Fibroblast of the conjunctiva (primary cell): ENCODE measurements at places on chromosomes 4 and X.

GRCh38 chr4:40962551-40963180 lies 212.9 kb downstream of the NSUN7 start:
- DNase-seq, result no peak

- DNase-seq, result no peak
Observed at GRCh38 chr4:105374071-105374470, 99.8 kb downstream of the PPA2 start.

- no peak for DNase-seq
Observed at GRCh38 chr4:69836287-69836686, 23.7 kb downstream of the SULT1E1 start.

- no peak for DNase-seq
Observed at GRCh38 chr4:185088899-185089298, 54.2 kb upstream of the SLC25A4 start.

- DNase-seq, result no peak
Observed at GRCh38 chr4:173461170-173461569, 62.3 kb upstream of the SCRG1 start.
